ENCODE measurements at places on chromosomes 16 and 17. TPM values are rescaled to one million over a fixed set of nuclear protein-coding genes. Genes with fewer than 3 reads are reported as not detected.

The GDPD3 gene
- 2.5 TPM for total RNA-seq

The SUMO2 gene
- total RNA-seq: 164 TPM

The B4GALNT2 gene
- under 0.01 TPM for total RNA-seq

The SBK1 gene
- under 0.01 TPM for total RNA-seq

The OR4D1 gene
- not detected for total RNA-seq

The TRPV3 gene
- not detected for total RNA-seq

The SPIRE2 gene
- total RNA-seq: 4.8 TPM

The ATP2C2 gene
- total RNA-seq: under 0.01 TPM

The CNGB1 gene
- not detected for total RNA-seq

The GRAP gene
- total RNA-seq: 63.0 TPM

The KLHDC4 gene
- total RNA-seq: 21.0 TPM

The ITGB3 gene
- total RNA-seq: 44.5 TPM

The MILR1 gene
- 3.5 TPM for total RNA-seq

The GPRC5B gene
- total RNA-seq: 39.2 TPM

The FADS6 gene
- total RNA-seq: not detected

The MT1G gene
- not detected for total RNA-seq

The PRSS21 gene
- 0.32 TPM for total RNA-seq

The CACNG3 gene
- total RNA-seq: not detected

The PERCC1 gene
- not detected for total RNA-seq

The RASD1 gene
- 10.0 TPM for total RNA-seq

The PSMD11 gene
- total RNA-seq: 77.1 TPM

The CES3 gene
- not detected for total RNA-seq

The TRIM47 gene
- 65.4 TPM for total RNA-seq

The GPR139 gene
- not detected for total RNA-seq

The CPHXL2 gene
- not detected for total RNA-seq

The TEX19 gene
- total RNA-seq: not detected

The ZNF423 gene
- 12.1 TPM for total RNA-seq

The ATP2A1 gene
- 0.16 TPM for total RNA-seq

The C17orf67 gene
- 3.3 TPM for total RNA-seq
